ENCODE measurements at places on chromosomes 16 and 17.

DNA sequence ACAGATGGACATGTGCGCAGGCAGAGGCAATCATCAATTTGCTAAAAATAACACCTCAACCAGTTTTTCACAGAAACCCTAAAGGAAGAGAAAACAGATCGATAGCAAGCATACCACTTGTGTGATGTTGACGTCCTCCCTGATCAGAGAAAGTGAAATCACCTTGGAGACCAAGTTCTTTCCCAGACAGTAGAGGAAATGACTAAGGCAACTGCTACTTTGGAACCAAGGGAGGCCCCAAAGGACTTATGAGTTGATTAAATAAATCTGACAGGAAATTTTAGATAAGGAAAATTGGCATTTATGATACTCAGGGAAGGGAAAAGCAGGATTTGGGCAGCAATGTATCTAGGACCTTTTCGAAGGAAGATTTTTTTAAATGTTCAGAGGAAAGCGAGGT lies 267.1 kb upstream of the ASIC2 start:
- no peak for DNase-seq

DNA sequence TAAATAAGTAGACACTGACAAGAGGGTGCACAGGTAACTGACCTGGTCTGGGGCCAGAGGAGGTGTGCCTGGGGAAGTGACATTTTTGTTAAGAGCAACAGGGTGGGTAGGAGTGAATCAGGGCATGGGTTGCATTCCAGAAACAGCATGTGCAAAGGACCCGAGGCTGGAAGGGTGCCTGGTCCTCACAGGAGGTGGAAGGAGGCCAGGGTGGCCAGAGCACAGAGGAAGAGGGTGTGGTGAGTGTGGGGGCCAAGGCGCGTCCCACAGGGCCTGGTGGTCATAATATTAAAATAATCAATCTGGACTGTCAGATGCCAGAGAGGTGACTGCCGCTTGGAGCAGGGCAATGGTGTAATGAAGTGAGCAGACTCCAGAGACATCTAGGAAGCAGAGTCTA lies 14.3 kb downstream of the ARHGAP23 start:
- DNase-seq: no peak

- DNase-seq: peak; percentile 94
These were observed 587 bp upstream of the CDK5R1 start for GRCh38 chr17:32486111-32486700.

DNA sequence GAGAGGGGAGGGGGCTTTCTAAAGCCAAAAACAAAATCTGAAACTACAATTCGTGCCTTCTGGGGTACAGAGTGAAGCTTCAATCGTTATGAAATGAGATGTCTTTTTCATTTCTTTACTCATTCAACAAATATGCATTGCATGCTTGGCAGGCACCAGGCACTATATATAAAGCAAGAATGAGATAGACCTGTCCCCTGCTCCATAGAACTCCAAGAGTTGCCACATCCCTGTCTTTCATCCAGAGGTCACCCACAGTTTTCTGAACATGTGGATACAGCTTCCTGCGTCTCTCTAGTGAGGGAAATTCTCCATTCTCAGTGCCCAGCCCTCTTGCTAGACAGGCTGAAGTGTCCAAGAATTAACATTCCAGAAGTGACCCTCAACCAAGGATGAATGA lies 343.2 kb upstream of the MAF start:
- DNase-seq: no peak

- peak; percentile 36 for DNase-seq
These were observed 58.9 kb downstream of the NOS2 start for GRCh38 chr17:27741361-27741861.

DNA sequence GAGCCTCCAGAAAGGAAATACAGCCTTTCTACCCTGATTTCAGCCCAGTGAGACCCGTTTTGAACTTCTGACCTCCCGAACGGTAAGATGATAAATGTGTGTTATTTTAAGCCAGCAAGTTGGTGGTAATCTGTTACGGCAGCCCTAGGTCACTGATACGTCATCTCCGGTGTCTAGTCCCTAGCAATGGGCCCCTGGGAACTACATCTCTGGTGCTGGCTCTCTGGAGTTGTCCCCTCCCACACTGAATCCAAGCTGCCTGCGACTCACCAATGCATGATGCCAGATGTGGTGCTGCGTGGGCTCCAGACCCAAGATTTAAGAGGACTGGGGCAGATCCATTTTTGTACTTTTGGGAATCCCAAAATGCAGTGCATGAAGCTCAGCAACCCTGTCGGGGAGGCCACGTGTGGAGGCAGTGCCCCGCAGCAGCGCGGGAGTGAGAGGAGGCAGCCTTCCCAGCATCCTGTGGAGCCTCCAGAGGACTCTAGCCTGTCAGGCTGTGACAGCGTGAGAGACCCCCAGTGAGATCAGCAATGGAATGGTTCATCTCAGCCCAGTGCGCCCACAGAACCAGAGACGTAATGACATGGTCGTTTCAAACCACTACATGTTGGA lies 43.6 kb upstream of the USP7 start:
- peak; percentile 21 for DNase-seq

- no peak for DNase-seq
These were observed 220.7 kb downstream of the ENGASE start for GRCh38 chr17:79295307-79295706.

- no peak for DNase-seq
These were observed 10.7 kb downstream of the UTP4 start for GRCh38 chr16:69143116-69143515.

GRCh38 chr16:67613808-67614207 lies 31.1 kb upstream of the CARMIL2 start:
- no peak for DNase-seq

- DNase-seq: peak; percentile 85
These were observed 21.3 kb upstream of the HEXD start for GRCh38 chr17:82396601-82397435.

- DNase-seq: no peak
These were observed 3.5 kb downstream of the PIPOX start for GRCh38 chr17:29046473-29046839.

- no peak for DNase-seq
These were observed 748.4 kb downstream of the MAF start for GRCh38 chr16:78852081-78852635.

- DNase-seq: peak; percentile 88
These were observed 6.6 kb downstream of the ZDHHC7 start for GRCh38 chr16:85004587-85005205.

GRCh38 chr17:8873801-8874715 lies 6.6 kb upstream of the PIK3R6 start:
- DNase-seq: no peak

GRCh38 chr16:85075236-85075924 lies 36.9 kb downstream of the CIBAR2 start:
- DNase-seq: no peak
